NCI-H1417 treated with DMSO at 0.1 percent for 48 hours (cell line): ENCODE measurements at places on chromosomes 3 and 15.

DNA sequence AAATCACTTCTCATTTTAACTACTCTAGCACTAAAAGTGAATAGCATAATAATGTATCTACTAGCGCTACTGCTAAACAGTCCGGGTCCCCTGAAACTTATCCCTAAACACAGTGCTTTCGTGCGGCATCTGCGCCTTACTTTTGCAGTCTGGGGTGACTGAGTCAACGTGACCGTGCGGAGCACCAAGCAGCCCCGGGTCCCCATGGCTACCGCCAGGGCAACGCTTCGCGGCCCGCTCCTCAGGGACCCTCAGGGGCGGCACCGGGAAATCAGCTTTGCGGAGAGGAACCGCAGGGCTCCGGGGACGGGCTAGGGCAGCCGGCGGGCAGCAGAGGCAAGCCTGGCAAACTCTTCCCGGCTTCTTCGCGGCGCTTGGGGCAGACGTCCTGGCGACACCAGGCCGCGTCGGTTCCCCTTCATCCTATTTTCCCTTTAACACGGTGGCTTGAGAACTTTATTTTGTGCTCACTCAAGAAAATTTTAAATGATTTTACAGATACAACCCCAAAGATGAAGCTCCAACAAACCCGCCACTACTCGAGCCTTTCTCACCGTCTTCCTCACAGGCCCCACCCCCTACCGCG, 757 bp upstream of the DIPK2A start:
- DNase-seq, result no peak

GRCh38 chr3:15443826-15444524, 16.6 kb downstream of the EAF1 start:
- DNase-seq, result no peak

- DNase-seq, result no peak
Measured at GRCh38 chr15:85407421-85408269, 27.2 kb downstream of the AKAP13 start.

GRCh38 chr15:25242957-25243799, 195.6 kb downstream of the UBE3A start:
- DNase-seq, result no peak

DNA sequence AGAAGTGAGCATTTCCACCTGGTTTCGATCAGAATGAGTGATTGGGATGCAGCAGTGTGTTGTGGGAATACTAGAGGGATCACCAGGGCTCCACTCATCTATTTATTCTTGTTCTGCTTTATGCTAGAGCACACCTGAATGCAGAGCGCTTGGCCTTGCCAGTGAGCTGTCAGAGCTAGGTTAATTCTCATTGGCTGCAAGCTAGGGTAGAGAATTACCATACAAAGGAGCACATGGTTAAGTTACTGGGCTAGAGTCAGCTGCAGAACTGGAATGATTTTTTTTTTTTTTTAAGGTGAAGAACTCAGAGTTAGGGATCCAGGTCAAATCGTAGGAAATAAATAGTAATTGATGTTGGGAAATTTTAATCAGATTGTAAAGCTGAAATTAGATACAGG, 8.8 kb downstream of the EIF2AK4 start:
- no peak for DNase-seq

DNA sequence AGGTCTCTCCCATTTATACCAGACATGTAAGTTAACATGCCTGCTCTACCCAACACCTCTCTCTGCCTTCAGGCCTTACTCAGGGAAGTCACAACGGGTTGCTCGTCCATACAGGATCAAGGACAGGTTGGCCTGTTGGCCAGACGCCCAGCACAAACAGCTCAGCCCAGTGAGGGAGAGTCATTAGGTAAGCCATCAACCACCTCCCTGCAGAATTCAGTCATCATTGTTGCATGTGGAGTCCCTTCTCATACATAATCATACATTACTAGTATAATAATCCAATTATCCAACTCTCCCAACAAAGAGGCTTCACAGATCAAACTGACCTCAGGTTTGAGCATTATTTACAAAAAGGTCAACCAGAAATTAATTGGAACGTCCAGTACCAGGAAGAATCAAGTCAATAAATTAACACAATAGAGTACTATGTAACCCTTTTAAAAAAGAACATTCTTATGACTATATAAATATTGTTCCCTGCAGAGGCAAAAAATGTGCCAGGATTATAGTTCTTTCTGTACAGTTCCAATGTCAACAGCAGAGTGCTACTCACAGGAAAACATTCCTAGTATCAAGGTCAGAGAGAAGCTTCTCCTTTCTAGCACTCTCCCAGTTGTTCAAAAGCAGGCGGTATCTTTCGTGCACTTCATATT, 33.2 kb downstream of the HOMER2 start:
- DNase-seq, result peak; percentile 51
